ENCODE measurements at places on chromosomes 5 and 9. TPM values are rescaled to one million over a fixed set of nuclear protein-coding genes. Genes with fewer than 3 reads are reported as not detected.

The MARCOL gene
- total RNA-seq, result not detected

GRCh38 chr5:10762776-10763500, 1.9 kb upstream of the DAP start:
- no peak overlapping the region for H3K4me3 ChIP-seq
- peaks cover 36% of the 10 kb centered on the region for H3K4me1 ChIP-seq
- no peak overlapping the region for H3K27ac ChIP-seq
- no peaks in the 10 kb centered on the region for H3K27me3 ChIP-seq
- no peaks in the 10 kb centered on the region for H3K36me3 ChIP-seq
- peak; percentile 24 for DNase-seq

The KCNMB1 gene
- total RNA-seq, result not detected

DNA sequence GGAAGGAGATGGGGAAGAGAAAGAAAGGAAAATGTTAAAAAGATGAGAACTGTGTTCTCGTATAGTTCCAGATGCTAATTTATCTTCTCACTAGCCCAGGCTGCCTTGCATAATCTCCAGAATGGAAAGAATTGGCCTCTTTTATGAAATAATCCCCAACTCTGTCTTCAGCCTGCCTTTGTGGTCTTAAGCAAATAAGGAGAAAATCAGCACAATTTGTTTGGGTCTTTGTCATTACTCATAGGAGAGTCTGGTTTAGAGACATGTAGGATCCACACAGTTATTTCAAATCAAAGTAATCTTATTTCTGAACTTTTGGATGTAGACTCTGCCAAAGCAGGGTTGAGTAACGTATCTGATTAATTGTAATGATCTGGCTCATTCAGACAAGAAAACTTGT, 50.7 kb upstream of the CAMK4 start:
- H3K36me3 ChIP-seq, result no peaks in the 10 kb centered on the region
- no peaks in the 10 kb centered on the region for H3K4me1 ChIP-seq
- H3K27ac ChIP-seq, result no peak overlapping the region
- peaks cover 3% of the 10 kb centered on the region for H3K27me3 ChIP-seq
- DNase-seq, result no peak

The CATSPER3 gene
- 0.68 TPM for total RNA-seq

The SH3GL2 gene
- not detected for total RNA-seq

GRCh38 chr9:21252721-21253547, 13.1 kb upstream of the IFNA14 start:
- H3K4me1 ChIP-seq, result no peaks in the 10 kb centered on the region
- DNase-seq, result peak; percentile 5
- H3K27me3 ChIP-seq, result no peaks in the 10 kb centered on the region
- H3K36me3 ChIP-seq, result no peaks in the 10 kb centered on the region
- H3K4me3 ChIP-seq, result no peak overlapping the region

Measured in PC-9 (cell line).